ENCODE measurements at places on chromosomes 3 and 15.

- no peak for DNase-seq
These were observed 142.4 kb upstream of the TMC3 start for GRCh38 chr15:81516461-81516860.

DNA sequence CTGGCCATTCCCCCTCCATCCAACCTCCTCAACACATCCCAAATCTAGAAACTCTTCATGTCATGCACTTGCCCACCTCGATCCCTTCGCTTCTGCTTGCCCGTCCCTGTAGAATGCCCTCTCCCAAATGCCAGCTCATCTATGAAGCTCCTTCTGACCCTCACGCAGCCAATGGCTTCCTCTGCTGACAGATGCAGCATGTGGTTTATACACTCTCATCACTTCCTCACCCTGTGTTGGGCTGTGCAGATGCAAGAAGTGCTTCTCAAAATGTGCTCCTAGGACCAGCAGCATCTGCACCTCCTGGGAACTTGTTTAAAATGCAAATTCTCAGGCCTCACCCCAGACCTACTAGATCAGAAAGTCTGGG is 51.7 kb downstream of the SEMA5B start:
- no peak for DNase-seq

- DNase-seq = peak; percentile 68
These were observed 610 bp upstream of the SATB1 start for GRCh38 chr3:18425641-18426257.

DNA sequence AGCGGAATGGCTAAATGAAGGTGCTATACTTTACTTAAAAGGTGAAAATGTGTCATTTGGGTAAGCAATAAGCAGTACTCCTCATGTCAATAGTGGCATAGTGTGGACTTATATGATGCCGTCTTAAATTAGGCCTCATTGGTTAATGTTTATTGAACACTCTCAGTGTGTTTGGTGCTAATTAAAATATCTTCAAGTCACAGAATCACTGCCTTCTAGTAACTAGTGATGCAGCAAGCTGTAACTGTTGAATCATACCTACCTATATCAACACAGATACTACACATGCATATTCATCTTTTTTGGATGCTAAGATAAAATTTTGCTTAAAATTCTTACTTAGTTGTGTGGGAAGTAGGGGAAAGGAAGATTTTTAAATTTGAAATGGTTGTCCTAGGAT is 30.7 kb downstream of the ARHGAP31 start:
- DNase-seq = no peak

GRCh38 chr15:98903377-98904018 is 104.1 kb downstream of the PGPEP1L start:
- DNase-seq = no peak

- DNase-seq = no peak
These were observed 32.9 kb downstream of the DAPK2 start for GRCh38 chr15:64013179-64014062.

GRCh38 chr3:8732413-8732812 is 1.2 kb upstream of the CAV3 start:
- DNase-seq = no peak

GRCh38 chr15:62641825-62642224 is 400.7 kb upstream of the TPM1 start:
- no peak for DNase-seq

- no peak for DNase-seq
These were observed 49.4 kb upstream of the ACVR2B start for GRCh38 chr3:38404286-38404685.

DNA sequence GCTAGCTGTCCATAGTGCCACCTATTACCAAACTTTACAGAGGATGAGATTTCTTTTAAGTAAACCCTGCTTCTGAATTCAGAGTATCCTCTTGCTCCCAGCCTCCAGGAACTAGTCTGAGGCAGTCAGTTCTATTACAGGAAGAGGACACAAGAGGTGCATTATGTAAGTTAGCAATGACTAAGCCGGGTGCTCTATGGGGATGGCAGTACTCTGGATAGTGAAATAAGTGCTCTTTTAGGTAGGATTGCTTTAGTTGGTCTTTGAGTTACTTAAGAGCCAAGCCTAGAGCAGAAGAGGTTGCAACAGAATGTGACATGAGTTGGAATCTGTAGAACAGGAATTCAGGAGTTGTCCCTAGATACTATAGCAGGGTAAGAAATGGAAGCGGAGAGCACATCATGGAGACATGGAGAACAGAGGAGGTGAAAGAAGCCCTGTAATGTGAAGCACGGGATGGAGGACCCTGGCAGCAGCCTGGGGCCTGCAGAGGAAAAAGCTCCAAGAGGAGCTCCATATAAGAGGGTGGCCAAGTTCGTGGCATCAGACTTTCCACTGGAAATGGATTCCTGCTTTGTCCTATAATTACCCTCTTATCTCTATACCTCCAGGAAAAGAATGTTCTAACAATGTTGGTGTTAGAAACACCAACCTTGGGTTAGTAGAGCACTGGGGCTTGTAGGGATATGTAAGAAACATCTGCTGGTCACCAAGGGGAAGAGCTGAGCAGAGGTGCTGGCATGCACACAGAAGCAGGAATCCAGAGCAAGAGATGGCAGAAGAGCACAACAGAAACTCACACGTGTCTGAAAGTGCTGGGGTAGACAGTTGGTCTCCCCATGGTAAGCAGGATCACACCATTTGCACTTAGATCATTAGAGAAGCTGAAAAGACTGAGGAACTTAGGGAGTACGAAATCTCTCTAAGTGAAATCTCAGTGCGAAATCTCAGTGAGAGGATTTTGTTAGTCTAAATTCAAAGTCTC is 851.1 kb downstream of the FHIT start:
- DNase-seq = no peak

DNA sequence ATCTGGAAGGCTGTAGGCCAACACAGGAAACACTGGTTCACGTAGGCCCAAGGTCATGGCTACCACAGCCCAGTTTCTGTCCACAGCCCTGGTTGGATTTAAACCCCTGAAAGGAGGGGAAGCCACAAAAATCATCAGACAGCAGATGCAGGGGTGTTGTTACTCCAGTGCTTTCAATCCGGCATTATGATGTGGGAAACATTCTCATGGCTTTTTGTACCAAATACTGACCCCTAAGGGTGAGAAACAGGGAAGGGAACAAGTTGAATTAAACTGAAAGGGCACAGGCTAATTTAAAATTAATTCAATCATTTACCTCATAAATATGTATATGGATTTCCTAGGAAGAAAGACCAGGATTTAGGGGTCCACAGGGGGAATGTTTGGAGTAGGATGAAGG is 375.6 kb downstream of the CTNNB1 start:
- DNase-seq = no peak

- DNase-seq = no peak
These were observed 344.7 kb upstream of the CDIN1 start for GRCh38 chr15:36234743-36235142.

DNA sequence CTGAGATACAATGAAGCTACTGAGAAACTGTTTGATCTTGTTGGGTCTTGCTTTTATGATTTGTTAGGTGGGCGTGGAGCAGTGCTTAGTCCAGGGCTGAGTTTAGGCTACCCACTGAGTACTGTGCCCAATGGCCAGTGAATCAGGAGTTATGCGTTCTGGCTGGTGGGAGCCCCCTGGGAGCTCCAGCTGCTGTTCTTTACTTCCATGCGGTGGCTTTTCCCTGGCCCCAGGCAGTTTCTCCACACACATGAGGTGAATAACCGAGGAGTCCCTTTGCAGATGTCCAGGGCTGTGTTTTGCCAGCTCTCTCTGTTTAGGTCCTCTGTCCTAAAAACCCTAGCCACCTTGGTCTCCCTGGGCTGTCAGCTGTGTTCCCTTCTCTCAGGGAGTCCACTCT is 106.5 kb downstream of the KLF13 start:
- no peak for DNase-seq

DNA sequence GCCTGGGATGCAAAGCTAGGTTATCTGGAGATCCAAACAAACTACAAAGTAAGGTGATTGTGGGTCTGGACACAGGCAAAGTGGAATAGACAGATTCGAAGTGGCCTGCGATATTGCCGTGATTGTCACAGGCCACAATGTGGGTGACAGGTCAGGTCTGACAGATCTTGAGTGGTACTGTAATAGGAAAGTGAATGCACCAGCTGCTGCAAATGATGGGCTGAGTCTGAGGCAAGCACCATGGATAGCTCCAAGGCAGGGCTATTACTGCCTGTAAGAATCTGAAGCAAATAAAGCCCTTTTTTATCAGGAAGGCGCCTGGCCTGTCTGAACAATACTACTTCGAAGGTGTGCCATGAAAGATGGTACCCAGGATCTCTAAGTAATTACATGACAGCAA is 10.0 kb downstream of the ARMC8 start:
- DNase-seq = no peak

DNA sequence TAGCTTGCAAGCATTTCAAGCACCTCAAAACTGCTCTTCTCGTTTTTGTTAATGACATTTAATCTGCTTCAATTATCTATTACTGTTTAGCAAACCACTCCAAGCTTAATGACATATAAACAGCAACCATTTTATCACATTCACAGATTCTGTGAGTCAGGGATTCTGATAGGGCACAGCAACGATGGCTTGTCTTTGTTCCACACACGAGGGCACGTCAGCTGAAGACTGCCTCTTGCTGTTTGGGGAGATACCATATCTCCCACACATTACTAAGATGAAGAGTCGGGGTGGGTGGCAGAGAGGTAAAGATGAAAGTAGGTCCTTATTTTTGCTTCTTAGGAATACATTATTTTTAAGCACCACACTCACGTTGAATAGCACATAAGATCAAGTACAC is 19.3 kb downstream of the CPOX start:
- DNase-seq = no peak

GRCh38 chr3:136783708-136784191 is 31.6 kb upstream of the STAG1 start:
- DNase-seq = no peak

- DNase-seq = no peak
These were observed 28.7 kb upstream of the GATA2 start for GRCh38 chr3:128521715-128522114.

GRCh38 chr15:47206358-47206978 is 510.8 kb upstream of the SEMA6D start:
- no peak for DNase-seq

DNA sequence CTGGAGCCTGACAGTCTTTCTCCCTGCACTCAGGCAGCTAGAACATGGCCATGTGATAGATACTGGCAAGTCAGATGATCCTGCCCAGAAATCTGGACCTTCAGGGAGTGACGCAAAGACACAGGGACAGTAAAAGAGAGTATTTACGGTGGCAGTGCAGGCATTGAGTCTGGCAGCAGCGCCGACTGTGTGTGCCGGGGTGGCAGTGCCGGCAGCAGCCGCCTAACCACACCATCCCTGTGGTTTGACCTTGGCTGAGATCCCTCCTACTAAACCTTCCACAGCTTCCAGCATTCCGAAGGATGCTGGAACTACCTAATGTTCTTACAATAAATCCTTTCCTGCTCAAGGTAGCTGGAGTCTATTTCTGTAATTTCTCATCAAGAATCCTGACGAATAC is 4.6 kb upstream of the TSPAN3 start:
- DNase-seq = no peak

- no peak for DNase-seq
These were observed 39.2 kb upstream of the AGBL1 start for GRCh38 chr15:86040356-86041033.

DNA sequence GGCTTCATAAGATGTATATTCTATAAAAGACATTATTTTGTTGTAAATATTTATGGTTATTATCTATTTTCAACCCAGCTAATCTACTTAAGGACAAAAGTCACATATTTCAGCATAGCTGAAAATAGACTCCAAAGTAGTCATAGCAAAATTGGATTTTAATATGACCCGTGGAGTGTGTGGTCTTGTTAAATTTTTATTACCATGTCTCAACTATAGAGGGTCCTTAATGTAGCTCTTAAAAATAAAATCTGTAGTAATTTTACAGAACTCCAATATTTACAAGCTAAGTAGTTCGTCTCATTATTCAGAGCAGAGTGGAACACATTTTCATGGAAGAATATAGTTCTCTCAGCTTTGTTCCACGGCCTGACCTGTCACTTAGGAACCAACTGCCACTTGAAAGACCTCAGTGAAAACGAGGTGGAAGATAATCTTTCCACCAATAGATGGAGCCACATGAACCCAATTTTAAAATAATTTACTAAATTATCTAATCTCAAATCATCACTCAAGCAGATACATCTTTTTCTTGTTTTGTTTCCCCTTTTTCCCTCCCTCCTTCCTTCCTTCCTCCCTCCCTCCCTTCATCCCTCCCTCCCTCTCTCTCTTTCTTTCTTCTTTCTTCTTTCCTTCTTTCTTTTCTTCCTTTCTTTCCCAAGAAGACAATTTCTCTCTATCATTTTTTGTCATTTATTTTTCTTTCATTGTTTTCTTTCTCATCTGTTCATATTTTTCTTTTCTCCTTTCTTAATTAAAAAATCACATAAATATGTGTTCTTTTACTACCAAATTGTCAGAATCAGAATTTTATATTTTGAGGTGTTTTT is 97.2 kb downstream of the CLDN1 start:
- no peak for DNase-seq

- peak; percentile 88 for DNase-seq
These were observed 5.6 kb downstream of the CSK start for GRCh38 chr15:74787251-74788041.

DNA sequence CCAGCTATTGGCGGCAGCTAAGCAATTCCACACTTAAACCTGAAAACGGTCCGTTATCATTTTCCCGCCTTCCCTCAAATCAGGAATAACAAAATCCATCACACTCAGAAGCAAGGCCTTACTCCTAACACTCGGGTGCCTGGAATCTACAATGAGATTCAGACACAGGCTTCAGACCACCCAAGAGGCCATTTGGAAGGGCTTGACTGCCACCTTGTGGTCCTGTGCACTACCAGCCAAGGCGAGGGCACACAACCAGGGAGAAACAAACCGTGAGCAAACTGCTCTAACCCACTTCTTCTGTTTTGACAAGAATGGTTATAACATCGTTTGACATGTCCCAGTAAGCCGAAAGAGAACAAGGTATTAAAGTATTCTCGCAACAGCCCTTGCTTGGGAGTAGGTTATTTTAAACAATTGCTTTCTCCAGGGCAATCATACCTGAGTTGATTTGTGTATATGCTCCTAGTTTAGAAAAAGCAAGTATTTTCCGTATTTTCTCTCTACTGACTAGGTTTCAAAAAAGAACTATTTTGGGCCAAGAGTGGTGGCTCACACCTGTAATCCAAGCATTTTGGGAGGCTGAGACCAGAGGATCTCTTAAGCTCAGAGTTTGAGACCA is 40.1 kb upstream of the TAFA4 start:
- DNase-seq = peak; percentile 15

DNA sequence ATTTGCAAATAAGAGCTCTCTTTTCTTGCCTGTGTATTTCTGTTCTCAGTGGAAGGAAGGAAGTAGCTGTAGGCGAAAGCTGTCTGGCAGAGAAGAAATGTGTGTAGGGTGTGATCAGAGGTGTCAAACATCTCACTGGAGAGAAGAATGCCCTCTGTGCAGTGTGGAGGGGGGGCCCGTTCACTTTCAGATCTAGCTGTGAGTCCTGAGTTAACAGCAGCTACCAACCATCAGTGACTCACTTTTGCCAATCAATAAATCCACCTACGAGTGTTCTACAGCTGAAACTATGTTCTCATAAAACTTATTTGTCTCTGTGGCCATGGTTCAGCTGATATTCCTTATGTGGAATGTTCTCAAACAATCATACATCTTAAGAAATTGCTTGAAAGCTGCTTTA is 103.7 kb downstream of the FRMD4B start:
- peak; percentile 53 for DNase-seq

- no peak for DNase-seq
These were observed 16.1 kb upstream of the CPNE9 start for GRCh38 chr3:9687514-9687913.

GRCh38 chr3:56251343-56251945 is 216.8 kb downstream of the ERC2 start:
- DNase-seq = no peak
